ENCODE measurements at places on chromosomes 4 and X. TPM values are rescaled to one million over a fixed set of nuclear protein-coding genes. Genes with fewer than 3 reads are reported as not detected.
A peak's percentile ranks its signal among the peaks of the same experiment; 100 is the strongest.

DNA sequence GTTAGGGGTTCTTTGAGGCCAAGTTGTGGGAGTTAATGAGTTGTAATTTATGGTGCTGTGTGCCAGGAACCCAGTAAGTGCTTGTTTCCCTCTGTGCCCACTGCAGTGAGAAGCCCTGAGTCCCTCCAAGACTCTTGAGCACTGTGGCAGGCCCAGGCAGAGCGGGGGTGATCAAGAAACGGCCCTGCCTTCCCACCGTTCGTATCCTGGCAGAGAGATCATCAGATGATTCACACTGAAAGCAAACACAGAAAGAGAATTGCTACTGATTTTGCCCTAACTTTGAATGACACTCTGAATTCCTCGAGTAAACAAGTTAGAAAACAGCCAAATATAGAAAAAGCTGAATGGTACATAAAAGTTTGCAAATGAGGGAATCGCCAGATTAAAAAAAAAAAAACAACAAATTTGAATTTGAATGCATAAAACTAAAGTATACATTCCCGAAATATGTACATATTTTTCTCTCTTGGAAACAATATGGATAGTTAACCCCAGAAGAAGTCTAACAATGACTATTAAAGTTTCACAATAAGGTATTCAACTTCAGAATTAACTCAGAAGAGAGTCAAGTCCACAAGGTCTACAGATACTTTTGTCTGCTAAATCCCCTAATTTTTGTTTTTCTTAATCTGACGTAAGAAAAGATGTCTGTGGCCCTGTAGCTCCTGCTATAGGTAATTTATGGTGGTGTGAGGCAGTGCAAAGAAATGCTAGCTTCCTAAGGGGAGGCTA lies 71.8 kb downstream of the AFAP1 start:
- no peak for DNase-seq
- no peak overlapping the region for H3K4me3 ChIP-seq
- H3K4me1 ChIP-seq: peaks cover 5% of the 10 kb centered on the region
- H3K27ac ChIP-seq: no peak overlapping the region
- H3K36me3 ChIP-seq: no peaks in the 10 kb centered on the region

DNA sequence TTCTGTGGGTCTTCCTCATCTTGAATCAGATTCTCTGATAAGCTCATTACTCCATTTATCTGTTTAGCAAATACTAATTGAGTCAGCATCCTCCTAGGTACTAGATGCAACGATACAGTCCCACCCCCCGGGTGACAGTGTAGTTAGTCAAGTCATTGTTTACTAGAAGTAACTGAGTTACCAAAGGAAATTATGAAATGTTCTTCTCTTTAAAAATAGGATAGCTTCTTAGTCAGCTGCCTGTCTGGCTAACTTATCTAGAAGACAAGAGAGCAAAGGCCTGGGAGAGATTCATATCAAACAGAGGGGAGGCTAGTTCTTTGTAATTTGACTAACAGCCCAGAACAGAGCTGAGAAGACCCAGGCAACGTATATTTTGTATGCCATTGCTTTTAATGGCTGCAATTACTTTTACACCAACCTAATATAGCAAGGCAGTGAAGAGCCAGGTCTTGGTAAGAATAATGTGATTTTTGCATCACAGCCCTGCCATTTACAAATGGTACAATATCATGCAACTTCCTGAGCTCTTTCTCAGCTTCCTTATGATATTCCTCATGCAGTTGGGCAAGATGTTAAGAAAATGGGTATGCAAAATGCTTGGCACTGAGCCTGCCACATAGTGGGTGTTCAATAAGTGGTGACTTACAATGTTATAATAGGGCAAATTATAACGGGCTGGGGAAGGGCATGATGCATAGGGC lies 149.9 kb downstream of the CHIC2 start:
- H3K27ac ChIP-seq: no peak overlapping the region
- H3K4me3 ChIP-seq: no peak overlapping the region
- H3K27me3 ChIP-seq: no peaks in the 10 kb centered on the region
- no peaks in the 10 kb centered on the region for H3K36me3 ChIP-seq
- peaks cover 5% of the 10 kb centered on the region for H3K4me1 ChIP-seq
- no peak for DNase-seq

- no peak overlapping the region for H3K4me3 ChIP-seq
- no peak for DNase-seq
- no peaks in the 10 kb centered on the region for H3K27me3 ChIP-seq
- H3K27ac ChIP-seq: no peak overlapping the region
Observed at GRCh38 chrX:103878466-103879122, 46.5 kb upstream of the RAB9B start.

DNA sequence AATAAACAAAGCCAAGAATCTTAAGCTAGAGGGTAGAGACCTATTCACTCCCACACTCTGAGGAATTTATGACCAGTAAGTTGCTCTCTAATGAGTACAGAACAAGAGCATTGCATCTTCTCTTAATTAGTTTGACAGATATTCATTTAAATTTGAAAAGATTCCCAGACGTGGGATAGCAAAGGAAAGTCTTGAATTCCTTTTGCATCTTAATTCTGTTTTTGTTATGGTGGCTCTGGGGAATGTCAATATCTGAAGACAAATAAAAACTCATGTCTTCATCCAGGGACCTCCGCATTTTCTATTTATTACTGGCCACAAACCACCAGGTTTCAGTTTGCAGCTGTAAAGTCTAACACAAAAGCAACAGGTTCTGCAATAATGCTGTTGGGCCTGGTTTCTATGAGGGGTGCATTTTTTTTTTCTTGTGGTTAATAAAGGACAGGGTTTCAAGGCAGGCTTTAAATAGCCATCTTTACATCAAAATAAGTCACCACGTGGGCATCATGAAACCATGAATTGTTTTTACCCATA lies 172.3 kb downstream of the SHROOM3 start:
- DNase-seq: no peak
- no peaks in the 10 kb centered on the region for H3K27me3 ChIP-seq
- H3K36me3 ChIP-seq: no peaks in the 10 kb centered on the region
- H3K4me3 ChIP-seq: no peak overlapping the region

- H3K27me3 ChIP-seq: no peaks in the 10 kb centered on the region
- H3K4me3 ChIP-seq: no peak overlapping the region
- H3K4me1 ChIP-seq: peaks cover 14% of the 10 kb centered on the region
- H3K36me3 ChIP-seq: no peaks in the 10 kb centered on the region
- DNase-seq: no peak
Observed at GRCh38 chr4:42454755-42455420, 57.6 kb downstream of the SHISA3 start.

DNA sequence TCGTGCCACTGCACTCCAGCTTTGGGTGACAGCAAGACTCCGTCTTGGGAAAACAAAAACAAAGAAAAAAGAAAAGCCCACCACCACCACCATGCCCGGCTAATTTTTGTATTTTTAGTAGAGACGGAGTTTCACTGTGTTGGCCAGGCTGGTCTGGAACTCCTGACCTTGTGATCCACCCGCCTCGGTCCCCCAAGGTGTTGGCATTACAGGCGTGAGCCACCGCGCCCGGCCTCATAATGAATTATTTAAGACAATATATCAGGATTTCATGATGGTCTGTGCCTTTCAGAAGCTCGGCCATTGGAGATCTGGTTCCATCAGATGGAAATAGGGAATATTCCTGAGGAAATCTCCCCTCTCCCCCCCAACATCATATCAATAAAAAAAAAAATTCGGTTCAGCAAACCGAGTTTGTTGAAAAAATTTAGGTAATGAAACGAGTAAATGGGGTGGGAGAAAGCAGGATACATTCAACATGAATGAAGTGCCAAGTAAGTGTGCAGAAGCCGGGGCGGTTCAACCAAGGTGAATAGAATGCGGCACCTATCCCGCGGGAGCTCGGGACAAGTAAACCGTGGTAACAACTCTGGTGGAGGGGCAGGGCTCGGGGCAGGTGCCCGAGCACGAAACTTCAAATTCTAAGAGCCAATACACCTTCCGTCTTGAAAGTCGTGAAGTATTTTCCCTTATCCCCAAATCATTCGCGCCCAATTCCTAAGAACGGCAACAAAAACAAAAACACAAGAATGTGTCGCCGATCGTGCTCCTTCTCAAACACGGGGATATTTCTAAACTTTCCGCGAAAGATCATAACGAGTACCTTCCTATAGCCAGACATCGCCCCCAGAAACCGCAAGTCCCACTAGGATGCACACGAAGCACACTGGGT lies 773 bp upstream of the TXLNG start:
- no peak overlapping the region for H3K27ac ChIP-seq
- H3K4me1 ChIP-seq: peaks cover 4% of the 10 kb centered on the region
- H3K27me3 ChIP-seq: no peaks in the 10 kb centered on the region
- H3K36me3 ChIP-seq: no peaks in the 10 kb centered on the region
- H3K4me3 ChIP-seq: peak overlapping the region; percentile 39

TNIP2 gene
- total RNA-seq: 56.0 TPM

- H3K4me3 ChIP-seq: no peak overlapping the region
- H3K36me3 ChIP-seq: no peaks in the 10 kb centered on the region
- H3K27me3 ChIP-seq: no peaks in the 10 kb centered on the region
- H3K27ac ChIP-seq: no peak overlapping the region
- DNase-seq: no peak
Observed at GRCh38 chr4:177251237-177251636, 58.4 kb upstream of the NEIL3 start.

IRS4 gene
- 2.7 TPM for total RNA-seq

DNA sequence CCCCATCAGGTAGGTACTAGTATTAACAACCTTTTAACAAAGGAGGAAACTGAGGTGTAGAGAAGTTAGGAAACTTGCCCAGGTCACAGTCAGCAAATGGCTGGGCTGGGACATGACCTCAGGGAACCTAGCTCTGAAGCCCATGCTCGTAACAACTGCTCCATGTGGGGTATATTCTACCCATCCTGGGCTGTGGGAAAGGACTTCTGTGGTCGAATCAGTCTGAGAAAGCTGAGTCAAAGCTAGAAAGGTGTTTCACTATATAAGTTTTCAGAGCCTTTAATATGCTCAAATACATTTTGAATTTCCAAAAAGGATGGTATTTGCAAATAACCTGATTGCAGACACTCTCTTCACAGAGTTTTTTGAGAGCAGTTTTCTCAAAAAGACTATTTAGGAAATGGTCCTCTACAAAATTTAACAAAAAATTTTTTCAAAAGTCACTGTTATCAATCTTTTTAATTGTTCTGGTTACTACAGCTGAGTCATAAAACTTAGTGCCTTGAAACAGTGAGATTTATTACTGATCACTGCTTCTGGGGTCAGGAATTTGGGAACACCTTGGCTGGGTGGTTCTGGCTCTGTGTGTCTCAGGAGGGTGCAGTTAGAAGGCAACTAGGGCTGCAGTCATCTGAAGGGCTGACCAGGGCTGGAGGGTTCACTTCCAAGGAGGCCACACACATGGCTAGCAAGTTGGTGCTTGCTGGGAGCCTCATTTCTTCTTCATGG lies 53.6 kb downstream of the NSG1 start:
- H3K27me3 ChIP-seq: no peaks in the 10 kb centered on the region
- no peaks in the 10 kb centered on the region for H3K4me1 ChIP-seq
- H3K27ac ChIP-seq: no peak overlapping the region
- no peak overlapping the region for H3K4me3 ChIP-seq

TMPRSS11B gene
- total RNA-seq: not detected

PKD2 gene
- total RNA-seq: 32.1 TPM

- DNase-seq: no peak
- no peak overlapping the region for H3K4me3 ChIP-seq
- no peak overlapping the region for H3K27ac ChIP-seq
- no peaks in the 10 kb centered on the region for H3K27me3 ChIP-seq
- H3K36me3 ChIP-seq: no peaks in the 10 kb centered on the region
Observed at GRCh38 chr4:156584100-156584499, 387.5 kb downstream of the PDGFC start.

DNA sequence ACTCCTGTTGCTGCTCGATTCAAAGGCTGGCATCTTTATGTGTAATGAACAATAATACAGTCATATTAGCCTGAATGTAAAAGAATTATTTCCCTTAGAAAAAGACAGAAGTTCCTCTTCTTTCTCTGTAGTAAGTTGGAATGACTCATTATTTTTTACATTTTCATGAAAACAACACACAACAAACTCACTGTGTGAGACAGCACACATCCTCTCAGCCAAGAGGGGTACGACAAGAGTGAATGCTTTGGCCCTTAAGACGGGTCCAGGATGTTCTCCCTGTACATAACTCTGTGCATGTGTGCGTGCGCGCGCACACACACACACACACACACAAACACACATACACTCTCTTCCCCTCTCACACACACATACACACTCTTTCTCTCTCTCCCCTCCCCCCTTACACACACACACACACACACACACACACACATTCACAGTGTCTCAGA lies 72.8 kb downstream of the MANBA start:
- DNase-seq: no peak
- H3K4me3 ChIP-seq: no peak overlapping the region
- H3K27me3 ChIP-seq: no peaks in the 10 kb centered on the region
- no peak overlapping the region for H3K27ac ChIP-seq

DNA sequence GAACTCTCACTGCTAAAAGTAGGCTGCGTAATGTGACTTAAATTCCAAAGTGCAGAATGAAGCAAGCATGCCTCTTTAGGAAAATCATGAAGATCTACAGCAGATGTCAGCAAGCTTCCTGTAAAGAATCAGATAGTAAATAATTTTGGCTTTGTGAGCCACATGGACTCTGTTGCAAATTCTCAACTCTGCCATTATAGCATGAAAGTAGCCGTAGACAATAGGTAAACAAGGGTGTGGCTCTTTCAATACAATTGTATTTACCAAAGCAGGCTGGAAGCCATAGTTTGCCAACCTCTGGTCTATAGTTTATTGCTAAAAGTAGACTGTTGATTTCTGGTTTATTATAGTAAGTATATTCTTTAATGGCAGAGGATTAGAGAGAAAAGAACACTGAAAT lies 80.3 kb upstream of the FAM9B start:
- H3K4me1 ChIP-seq: no peaks in the 10 kb centered on the region
- H3K4me3 ChIP-seq: no peak overlapping the region
- DNase-seq: no peak

DNA sequence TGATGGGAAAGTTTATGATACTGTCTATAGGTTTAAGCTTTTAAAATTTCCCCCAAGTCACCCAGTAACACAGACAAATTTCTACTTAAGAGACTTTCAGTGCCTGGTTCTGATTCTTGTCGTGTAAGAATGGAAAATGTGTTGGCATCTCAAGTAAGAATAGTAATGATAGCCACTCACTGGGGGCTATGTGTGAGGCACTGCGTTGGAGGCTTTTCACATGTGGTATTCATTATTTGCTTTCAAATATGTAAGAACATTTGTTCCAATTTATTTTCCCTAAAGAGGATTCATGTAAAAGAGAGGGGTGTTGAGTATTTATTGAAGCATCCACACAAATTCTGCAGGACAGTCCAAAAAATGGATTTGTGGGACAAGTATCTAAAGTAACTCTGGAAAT lies 143.6 kb downstream of the FNIP2 start:
- H3K4me1 ChIP-seq: no peaks in the 10 kb centered on the region
- no peak overlapping the region for H3K4me3 ChIP-seq
- no peaks in the 10 kb centered on the region for H3K27me3 ChIP-seq
- DNase-seq: no peak

VCX3A gene
- total RNA-seq: not detected

Data from thyroid gland (tissue), 4 donors.